Thyroid gland (tissue), 4 donors: ENCODE measurements at places on chromosomes 13 and 19. TPM values are rescaled to one million over a fixed set of nuclear protein-coding genes. Genes with fewer than 3 reads are reported as not detected.

- H3K36me3 ChIP-seq = no peaks in the 10 kb centered on the region
- H3K4me1 ChIP-seq = peaks cover 17% of the 10 kb centered on the region
- no peak overlapping the region for H3K4me3 ChIP-seq
These were observed 46.5 kb upstream of the RCBTB2 start for GRCh38 chr13:48579165-48579918.

- no peak for DNase-seq
- peaks cover 5% of the 10 kb centered on the region for H3K4me1 ChIP-seq
- no peak overlapping the region for H3K4me3 ChIP-seq
- no peaks in the 10 kb centered on the region for H3K27me3 ChIP-seq
- H3K36me3 ChIP-seq = no peaks in the 10 kb centered on the region
- H3K27ac ChIP-seq = no peak overlapping the region
These were observed 22.0 kb upstream of the GPR18 start for GRCh38 chr13:99280166-99280565.

The KPNA3 gene
- total RNA-seq = 29.5 TPM

- H3K4me3 ChIP-seq = no peak overlapping the region
- no peak overlapping the region for H3K27ac ChIP-seq
- DNase-seq = no peak
- no peaks in the 10 kb centered on the region for H3K36me3 ChIP-seq
- H3K27me3 ChIP-seq = no peaks in the 10 kb centered on the region
- peaks cover 13% of the 10 kb centered on the region for H3K4me1 ChIP-seq
These were observed 27.2 kb upstream of the CBY2 start for GRCh38 chr13:45674908-45675307.

DNA sequence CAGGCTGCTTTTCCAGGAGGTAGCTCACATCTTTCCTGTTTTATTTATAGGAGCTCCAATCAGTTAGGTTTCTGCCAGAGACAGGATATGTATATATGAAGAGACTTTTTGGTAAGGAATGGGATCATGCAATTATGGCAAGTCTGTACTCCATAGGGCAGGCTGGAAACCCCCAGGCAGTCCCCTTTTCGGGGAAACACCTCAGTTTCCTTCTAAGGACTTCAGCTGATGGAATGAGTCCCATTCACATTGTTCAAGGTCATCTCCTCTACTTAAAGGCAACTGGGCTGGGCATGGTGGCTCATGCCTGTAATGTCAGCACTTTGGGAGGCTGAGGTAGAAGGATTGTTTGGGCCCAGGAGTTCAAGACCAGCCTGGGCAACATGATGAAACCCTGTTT is 10.9 kb upstream of the SLC25A42 start:
- no peak overlapping the region for H3K4me3 ChIP-seq
- H3K4me1 ChIP-seq = no peaks in the 10 kb centered on the region
- H3K36me3 ChIP-seq = peaks cover 37% of the 10 kb centered on the region
- no peak overlapping the region for H3K27ac ChIP-seq

DNA sequence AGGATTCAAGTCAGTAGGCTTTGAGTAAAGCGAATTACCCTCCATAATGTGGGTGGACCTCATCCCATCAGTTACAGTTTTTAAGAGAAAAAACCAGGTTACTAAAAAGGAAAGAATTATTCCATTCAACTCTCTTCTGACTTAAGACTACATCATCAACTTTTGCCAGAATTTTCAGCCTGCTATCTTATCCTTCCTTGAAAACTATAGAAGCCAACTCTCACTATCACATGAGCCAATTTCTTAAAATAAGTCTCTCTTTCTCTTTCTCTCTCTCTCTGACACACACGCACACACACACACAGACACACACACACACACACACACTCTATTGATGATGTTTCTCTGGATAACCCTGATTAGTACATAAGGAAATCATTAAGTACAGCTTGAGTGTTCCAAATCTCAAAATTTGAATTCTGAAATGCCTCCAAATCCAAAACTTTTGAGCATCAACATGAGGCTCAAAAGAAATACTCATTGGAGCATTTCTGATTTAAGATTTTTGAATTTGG is 217.0 kb upstream of the PRR20A start:
- H3K4me3 ChIP-seq = no peak overlapping the region
- no peak for DNase-seq
- H3K36me3 ChIP-seq = no peaks in the 10 kb centered on the region
- no peak overlapping the region for H3K27ac ChIP-seq
- H3K4me1 ChIP-seq = no peaks in the 10 kb centered on the region
- H3K27me3 ChIP-seq = no peaks in the 10 kb centered on the region

- H3K4me3 ChIP-seq = no peak overlapping the region
- H3K27me3 ChIP-seq = no peaks in the 10 kb centered on the region
- H3K36me3 ChIP-seq = no peaks in the 10 kb centered on the region
- peaks cover 7% of the 10 kb centered on the region for H3K4me1 ChIP-seq
These were observed 34.5 kb upstream of the MRI1 start for GRCh38 chr19:13729859-13730258.

The PPP1R37 gene
- total RNA-seq = 38.2 TPM
